GM19239 (cell line): ENCODE measurements at places on chromosomes 13 and 19.

DNA sequence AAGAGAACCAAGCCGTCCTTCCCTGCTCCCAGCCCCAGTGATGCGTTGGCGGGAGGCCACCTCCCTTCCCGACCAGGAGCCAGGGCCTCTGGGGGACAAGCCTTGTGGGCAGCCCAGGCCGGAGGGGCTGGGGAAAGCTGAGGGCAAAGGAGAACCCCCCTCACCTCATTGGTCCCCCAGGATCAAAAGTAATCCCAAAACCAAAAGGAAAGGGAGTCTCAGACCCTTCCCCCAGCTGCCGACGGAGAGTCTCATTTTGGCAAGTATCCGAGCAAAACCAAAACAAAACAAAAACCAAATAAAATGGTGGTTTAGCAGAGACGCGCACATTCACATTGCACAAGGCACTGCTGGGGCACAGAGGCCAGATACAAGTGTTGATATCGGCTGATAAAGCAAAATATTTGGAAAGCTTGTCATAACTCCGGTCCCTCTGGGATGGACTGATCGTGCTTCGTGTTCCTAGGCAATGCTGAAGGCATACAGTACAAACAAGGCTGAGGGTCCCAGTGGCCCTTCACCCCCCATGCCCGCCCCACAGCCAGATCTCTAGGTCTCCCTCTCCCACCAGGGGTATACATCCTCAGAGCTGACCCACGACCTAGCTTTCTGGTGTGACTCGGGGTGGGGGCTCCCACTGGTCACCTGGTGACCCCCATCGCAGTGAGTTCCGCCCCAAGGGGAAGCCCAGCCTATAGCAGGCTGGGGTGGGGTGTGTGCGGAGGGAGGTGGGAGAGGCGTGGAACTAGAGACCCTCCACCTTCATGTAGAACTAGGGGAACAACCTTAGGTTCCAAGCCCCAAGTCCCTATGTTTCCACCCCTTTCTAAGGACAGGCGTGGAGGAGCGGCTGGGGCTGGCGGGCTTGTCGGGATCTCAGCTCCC lies 2.1 kb downstream of the CEBPA start:
- no peak for DNase-seq

DNA sequence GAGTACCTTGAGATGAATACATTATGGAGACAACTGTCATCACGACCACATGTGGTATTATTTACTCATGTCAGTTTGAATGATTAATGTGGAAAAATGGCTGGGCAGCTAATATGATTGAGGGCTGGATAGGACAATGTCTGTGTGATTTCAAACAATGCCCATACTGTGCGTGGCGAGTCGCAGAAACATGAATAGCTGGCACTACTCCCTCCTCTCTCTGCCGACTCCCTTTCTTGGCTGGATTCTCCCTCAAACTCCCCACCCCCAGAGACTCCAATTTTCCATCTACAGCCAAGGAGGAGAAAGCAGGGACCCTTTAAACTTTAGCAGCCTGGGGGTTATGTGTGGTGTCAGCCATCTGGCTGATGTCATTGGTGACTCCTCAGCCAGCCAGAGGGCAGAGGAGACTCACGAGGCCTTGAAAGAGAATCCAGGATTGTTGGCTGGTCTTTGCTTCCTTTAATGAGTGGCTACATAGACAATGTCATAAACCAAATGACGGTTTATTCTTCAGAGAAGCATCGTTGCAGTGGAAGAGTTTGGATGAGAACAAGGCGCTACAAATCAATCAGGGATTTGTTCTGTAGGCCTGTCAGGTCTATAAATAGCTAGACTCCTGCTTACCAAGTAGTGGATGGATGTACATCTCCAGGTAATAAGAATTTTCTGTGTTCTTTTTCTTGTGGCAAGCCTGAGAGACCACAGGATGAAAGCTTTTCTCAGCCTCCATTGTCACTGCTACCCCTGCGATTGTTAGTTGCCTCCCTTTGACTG lies 165.6 kb downstream of the DLEU7 start:
- no peak for DNase-seq

DNA sequence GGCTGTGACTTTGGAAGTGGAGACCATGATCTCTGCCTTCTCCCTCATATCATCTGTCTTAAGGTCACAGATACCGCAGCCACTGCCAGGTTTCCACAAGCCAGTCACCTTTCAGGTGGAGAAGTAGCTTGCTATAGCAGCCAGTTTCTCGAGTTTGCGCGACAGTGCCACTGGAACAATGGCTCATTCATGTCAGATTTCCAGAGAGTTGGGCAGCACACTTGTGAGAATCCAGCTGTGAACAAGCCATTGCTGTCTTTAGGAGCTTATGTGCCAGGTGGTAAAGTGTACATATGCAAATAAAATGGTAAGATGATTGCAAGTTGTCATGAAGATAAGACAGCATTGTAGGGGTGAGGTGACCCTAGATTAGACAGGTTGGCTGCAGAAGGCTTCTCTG lies 22.3 kb downstream of the GARRE1 start:
- DNase-seq: no peak

- no peak for DNase-seq
Observed at GRCh38 chr13:22482496-22483000, 698.2 kb upstream of the SGCG start.
